ENCODE measurements at places on chromosomes 7 and 10. TPM values are rescaled to one million over a fixed set of nuclear protein-coding genes. Genes with fewer than 3 reads are reported as not detected.

NKX2-3 gene
- not detected for total RNA-seq

FXYD4 gene
- total RNA-seq = not detected

NUPR2 gene
- total RNA-seq = not detected

SFTPA1 gene
- total RNA-seq = not detected

TCAF2 gene
- total RNA-seq = 5.7 TPM

CALHM3 gene
- not detected for total RNA-seq

POMZP3 gene
- 7.5 TPM for total RNA-seq

SUN3 gene
- not detected for total RNA-seq

DNAJC30 gene
- total RNA-seq = 2.7 TPM

LRIT1 gene
- total RNA-seq = not detected

CALD1 gene
- total RNA-seq = 870 TPM

CCSER2 gene
- total RNA-seq = 45.9 TPM

STEAP4 gene
- total RNA-seq = 239 TPM

JAKMIP3 gene
- total RNA-seq = 0.98 TPM

TEX47 gene
- not detected for total RNA-seq

BMPER gene
- 33.3 TPM for total RNA-seq

IKZF1 gene
- total RNA-seq = 32.1 TPM

MMS19 gene
- total RNA-seq = 89.2 TPM

GDF10 gene
- total RNA-seq = 10.2 TPM

PKD2L1 gene
- not detected for total RNA-seq

HTR7 gene
- 1.2 TPM for total RNA-seq

NOS3 gene
- total RNA-seq = 20.3 TPM

TDRD1 gene
- total RNA-seq = under 0.01 TPM

MMP21 gene
- total RNA-seq = not detected

NPVF gene
- total RNA-seq = not detected

SPDYE6 gene
- total RNA-seq = not detected

MBL2 gene
- not detected for total RNA-seq

H2BK1 gene
- not detected for total RNA-seq

CHN2 gene
- total RNA-seq = 4.2 TPM

ASB10 gene
- total RNA-seq = not detected

MICU1 gene
- total RNA-seq = 35.6 TPM

LLCFC1 gene
- not detected for total RNA-seq

ZNF804B gene
- total RNA-seq = 0.22 TPM

ADARB2 gene
- 23.2 TPM for total RNA-seq

EBLN1 gene
- total RNA-seq = not detected

TAS2R41 gene
- total RNA-seq = not detected

TMEM229A gene
- not detected for total RNA-seq

FAM25C gene
- total RNA-seq = not detected

SH2D4B gene
- not detected for total RNA-seq

AKR1C8 gene
- total RNA-seq = not detected

LIPN gene
- total RNA-seq = not detected

OPN4 gene
- not detected for total RNA-seq

NYAP1 gene
- total RNA-seq = 12.2 TPM

WNT2 gene
- not detected for total RNA-seq

MDH2 gene
- total RNA-seq = 81.0 TPM

ZNF33B gene
- 21.3 TPM for total RNA-seq

ZNF12 gene
- 32.3 TPM for total RNA-seq
